IPS DF 19.7 (cell line): ENCODE measurements at places on chromosomes 1 and 21.

DNA sequence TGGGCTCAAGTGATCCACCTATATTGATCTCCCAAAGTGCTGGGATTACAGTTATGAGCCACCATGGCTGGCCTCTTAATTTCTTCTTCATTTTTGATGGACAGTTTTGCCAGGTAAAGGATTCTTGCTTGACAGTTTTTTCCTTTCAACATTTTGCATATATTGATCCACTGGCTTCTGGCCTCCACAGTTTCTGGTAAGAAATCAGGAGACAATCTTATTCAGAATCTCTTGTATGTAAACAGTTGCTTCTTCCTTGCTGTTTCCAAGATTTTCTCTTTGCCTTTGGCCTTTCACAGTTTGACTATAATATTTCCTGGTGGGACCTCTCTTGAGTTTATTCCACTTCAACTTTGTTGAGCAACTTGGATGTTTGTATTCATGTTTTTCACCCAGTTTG lies 20.1 kb upstream of the KLF18 start:
- DNase-seq, result no peak

DNA sequence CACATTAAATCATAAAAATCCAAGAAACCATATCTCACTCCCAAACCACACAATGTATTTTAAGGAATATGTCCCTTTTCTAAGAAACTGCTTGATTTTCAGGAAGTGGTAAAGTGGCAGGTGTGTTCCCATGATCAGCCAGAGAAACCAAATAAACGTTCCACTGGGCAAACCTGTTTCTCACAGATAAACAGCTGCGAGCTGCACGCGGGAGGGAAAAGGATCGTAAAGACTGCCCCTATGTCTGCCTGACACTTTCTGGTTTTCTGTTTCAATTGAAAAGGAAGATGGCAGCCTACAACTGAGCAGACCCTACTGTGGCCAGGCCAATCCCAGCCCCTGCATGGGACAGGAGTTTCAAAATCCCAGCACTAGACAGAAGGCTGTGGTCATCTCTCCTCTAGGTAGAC lies 36.6 kb downstream of the HIVEP3 start:
- no peak for DNase-seq

- no peak for DNase-seq
Measured at GRCh38 chr1:77319036-77319705, 37.4 kb downstream of the AK5 start.

GRCh38 chr1:98336472-98337083 lies 324.9 kb upstream of the SNX7 start:
- no peak for DNase-seq

DNA sequence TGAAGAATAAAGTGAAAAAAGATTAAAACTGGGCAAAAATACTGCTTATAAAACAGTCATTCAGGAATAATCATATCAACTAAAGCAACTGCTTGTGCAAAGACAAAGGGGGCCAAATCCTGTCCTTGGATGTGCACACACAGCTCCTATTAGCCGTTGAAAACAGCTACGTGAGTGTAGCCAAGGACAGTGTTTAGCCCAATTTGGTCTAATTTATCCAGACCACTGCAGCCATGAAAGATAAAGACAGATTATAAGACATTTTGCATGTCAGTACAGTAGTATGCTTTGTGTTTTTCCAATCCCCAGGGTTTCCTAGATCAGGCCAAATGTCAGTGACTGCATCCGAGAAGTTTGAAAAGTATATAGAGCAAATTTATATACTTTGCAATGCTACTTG lies 146.3 kb upstream of the PKN2 start:
- DNase-seq, result no peak

DNA sequence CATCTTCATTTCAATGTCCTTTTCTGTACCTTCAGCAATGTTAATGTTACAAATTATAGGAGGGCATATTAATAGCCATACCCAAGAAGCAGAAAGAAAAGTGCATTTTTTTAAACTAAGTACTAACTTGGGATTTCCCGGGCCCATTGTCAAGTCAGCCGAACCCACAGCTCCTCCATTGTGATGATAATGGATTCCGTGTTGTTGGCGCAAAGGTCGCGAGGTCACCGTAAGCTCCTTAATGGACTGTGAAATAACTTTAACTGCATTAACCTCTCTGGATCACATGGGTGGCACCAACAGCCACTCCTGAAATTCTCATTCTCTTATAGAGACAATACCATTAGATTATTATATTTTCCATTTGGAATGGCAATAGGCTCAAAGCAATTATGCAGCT lies 250.6 kb upstream of the RRP15 start:
- peak; percentile 23 for DNase-seq

- no peak for DNase-seq
Measured at GRCh38 chr1:93702828-93703183, 21.2 kb upstream of the BCAR3 start.

DNA sequence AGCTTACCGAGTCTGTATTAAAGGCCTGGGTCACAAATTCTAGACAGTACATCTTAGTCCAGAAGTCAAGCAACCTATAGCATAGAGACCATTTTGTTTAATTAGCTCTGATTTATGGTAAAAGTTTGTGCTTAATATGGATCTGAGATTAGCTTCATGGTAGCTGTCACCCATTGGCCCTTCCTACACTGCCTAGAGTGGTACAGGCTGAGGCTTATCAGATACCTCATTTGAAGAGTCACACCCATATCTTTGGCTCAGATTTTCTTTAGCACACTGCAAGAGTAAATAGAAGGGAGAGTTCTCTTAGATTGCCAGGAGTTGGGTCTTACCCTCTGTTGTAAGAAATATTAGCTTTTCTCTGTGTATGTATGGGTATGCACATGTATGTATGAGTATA lies 3.6 kb downstream of the AK4 start:
- DNase-seq, result no peak

DNA sequence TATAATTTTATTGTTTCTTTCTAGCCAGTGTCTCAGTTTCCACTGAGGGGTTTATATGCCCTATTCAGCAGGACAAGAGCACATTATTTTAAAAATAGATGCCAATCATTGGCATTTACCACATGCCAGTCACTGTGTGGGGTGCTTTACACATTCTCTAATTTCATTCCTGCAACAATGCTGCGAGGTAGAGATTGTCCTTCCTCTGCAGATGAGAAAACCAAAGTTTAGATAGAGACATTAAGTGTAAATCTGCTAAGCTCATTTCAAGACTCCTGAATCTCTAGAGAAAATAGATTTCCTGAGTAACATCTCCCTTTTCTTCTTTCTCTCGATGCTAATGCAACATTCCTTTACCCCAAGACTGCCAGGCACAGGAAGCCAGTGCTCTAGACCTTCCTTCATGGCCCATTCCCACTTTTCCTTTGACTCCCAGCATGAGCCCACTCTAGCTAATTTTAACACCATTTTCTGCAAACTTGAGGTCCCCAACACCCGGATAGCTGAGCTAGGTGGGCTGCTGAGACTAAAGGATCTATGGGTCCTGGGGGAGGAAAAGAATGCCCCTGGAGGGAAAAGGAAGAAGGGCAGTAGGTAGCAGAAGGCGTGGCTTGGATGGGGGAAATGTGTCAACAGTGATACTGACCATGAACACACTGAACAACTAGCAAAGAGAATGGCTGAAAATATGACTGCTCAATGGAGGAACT lies 50.0 kb downstream of the SH3GLB1 start:
- peak; percentile 12 for DNase-seq

GRCh38 chr1:9676815-9677393 lies 25.4 kb downstream of the PIK3CD start:
- DNase-seq, result no peak

- DNase-seq, result no peak
Measured at GRCh38 chr1:243723458-243724043, 126.5 kb downstream of the AKT3 start.

DNA sequence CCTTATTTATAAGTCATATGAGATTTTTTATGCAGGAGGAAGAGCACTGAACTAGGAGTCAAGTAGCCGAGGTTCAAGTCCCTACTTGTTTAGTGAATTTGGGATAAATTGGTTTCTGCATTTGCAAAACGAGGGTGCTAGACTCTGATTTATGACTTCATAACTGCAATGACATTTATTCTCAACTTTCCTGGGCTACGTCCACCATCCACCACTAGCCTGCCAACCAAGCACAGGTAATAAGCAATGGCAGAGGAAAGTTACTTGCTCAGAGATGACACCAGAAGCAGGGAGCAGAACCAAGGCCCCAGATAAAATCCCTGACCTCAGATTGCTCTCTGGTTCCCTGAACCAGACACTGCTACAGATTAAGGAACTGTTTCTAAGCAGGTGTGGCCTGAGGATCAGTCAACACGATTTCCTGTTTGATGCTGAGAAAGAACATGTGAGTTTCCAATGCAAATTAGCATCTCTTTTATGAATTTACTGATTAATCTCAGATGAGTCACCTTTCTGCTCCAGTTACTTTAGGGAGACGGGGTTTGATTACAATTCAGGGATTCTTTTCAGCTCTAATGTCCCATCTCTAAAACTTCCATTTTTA lies 52.7 kb downstream of the PLPP3 start:
- no peak for DNase-seq

- DNase-seq, result no peak
Measured at GRCh38 chr1:106178791-106179190, 877.7 kb upstream of the PRMT6 start.

DNA sequence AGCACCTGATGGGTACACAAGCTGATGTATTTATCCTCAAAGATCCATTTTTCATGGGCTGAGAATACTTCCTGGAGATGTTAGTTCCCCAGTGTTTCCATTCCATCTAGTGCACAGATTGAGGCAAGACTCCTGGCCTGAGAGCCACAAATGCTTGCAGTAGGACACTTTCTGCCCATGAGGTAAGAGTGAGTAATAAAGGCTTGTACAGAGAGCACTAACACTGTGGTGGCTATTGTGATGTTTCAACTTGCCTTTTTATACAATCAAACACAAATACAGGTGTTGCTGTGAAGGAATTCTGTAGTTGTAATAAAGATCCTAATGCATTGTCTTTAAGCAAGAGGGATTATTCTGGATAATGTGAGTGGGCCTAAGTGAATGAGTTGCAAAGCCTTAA lies 186.1 kb upstream of the ADAMTS5 start:
- no peak for DNase-seq

DNA sequence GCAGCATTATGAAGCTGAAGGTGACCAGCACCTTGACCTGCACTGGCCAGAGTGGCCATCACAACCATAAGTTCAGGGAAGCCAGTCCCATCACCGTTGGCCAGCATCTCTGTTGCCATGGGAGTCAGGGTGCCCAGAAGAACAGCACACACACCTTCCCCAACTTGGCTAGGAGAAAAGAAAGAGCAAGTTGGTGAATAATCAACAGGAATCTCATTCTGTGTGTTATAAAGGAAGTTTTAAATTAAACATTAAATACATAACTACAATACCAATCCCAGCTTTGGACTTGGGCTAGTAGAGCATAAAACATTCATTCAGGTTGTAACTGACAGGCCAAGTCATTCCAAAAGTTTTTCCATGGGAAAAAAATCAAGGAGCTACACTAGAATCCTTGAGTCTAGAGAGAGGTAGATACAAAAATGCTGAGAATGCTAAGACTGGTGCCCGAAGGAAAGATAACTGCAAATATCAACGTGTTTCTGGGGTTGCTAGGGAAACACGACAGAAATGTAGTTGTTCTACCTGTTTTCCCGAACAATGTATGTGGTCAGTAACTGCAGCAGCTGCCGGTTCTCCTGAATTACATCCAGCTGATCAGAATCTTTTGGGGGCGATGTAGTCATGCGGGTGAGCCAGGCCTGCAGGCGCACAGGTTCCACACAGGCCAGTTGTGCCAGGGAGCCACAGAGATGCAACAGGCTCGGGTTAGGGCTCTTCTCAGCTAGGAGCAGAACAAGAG lies 45.6 kb downstream of the UBR4 start:
- DNase-seq, result no peak

GRCh38 chr1:221739018-221739676 lies 2.7 kb downstream of the DUSP10 start:
- DNase-seq, result no peak

DNA sequence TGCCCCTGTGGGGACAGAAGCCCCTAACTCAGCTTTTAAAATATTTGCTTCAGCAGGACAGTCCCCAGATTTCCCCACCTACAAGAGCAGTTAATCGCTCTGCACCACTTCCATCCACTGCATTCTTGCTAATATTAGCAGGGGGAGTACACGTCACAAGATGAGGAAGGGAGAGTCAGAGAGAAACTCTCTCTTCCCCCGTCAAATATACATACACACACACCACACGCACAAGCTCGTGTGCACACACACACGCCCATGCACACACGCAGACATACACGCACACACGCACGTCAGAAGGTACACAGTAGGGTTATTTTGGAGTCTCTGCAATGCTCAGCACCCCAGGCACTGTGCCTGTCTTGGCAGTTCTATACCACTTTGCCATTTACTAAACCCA lies 2.1 kb downstream of the CLCA1 start:
- no peak for DNase-seq

GRCh38 chr1:11193376-11193775 lies 4.2 kb downstream of the ANGPTL7 start:
- DNase-seq, result no peak

DNA sequence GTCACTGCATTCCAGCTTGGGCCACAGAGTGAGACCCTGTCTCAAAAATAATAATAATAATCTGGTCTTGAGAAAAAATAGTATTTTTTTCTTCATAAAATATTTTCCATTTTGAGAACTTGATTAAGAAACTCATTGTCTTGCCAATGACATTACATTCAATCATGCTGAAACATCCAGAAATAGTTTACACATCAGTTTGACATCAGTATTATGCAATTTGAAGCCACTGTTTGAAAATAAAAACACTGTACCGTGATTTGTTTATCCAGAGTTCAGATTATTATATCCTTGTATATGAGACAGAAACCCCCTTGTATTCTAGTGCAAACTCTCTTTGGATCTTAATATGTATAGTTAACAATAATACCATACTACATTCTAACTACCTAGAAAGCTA lies 6.9 kb downstream of the FMO2 start:
- DNase-seq, result no peak

GRCh38 chr1:174726167-174726879 lies 273.4 kb upstream of the CACYBP start:
- DNase-seq, result no peak
